ENCODE measurements at places on chromosomes 16 and 17.
A peak's percentile ranks its signal among the peaks of the same experiment; 100 is the strongest.

GRCh38 chr16:75794426-75794825, 68.1 kb upstream of the CPHXL start:
- DNase-seq: no peak

DNA sequence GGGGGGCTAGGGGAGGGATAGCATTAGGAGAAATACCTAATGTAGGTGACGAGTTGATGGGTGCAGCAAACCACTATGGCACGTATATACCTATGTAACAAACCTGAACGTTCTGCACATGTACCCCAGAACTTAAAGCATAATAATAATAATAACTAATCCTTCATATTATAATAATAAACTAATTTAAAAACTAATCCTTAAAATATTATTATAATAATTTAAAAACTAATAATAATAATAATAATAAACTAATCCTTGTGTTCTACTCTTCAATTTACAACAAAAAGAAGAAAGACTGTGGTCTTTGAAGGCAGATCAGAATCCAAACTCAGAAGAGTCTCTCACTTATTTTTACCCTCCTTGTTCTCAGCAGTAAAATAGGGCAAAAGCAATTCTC, 774.9 kb downstream of the CDH8 start:
- no peak for DNase-seq

DNA sequence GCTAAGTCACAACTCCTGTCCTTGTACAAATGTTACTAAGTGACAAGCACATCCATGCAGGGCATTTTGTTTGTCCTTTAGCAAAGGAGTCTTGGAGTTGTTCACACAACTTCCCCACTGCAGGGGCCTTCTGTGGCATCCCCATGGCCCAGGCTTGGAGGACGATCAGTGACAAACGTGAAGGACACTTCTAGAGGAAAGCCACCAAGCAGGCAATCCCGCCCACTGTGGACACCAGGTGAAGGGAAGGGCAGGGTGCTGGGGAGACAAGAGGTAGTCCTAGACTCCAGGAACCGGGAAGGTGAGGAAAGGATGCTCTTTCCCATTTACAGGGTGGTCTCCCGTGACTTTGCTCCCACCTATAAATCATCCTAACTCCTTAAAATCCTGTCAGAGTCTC, 4.1 kb downstream of the WDR45B start:
- no peak for DNase-seq

GRCh38 chr16:85396879-85397871, 215.9 kb upstream of the GSE1 start:
- no peak for DNase-seq

DNA sequence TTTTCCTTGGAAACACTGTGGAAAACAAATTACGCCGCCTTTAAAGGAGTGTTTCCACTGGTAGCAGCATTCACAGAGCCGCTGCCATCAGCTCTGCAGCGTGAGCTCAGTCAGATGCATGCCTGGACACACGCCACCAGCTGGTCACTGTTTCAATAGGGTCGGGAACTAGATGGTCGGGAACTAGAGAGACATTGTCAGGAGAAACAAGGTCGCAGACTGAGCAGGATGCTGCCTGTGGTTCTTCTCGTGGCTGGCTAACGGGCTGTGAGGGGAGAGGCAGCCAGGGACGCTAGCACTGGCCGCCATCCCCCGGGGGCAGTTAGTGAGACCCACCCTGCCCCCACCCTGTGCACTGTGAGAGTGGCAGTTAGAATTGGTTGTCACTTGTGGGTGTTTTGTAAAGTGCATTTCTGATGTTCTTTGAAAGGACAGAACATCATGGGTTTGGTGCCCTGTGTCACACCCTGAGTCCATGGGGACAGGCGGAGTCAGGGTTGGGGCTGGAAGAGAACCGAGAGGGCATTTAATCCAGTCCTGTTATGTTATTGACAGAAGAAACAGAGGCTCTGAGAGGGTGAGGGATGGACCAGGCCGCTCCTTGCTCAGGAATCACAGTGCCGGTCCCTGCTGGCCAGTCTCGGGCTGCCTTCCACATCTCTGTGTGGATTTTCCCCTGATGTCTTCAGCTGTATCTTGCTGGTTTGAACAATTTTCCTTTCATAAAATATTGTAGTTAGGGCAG, 86.3 kb downstream of the SPECC1 start:
- DNase-seq: peak; percentile 35

- no peak for DNase-seq
Measured at GRCh38 chr17:32954477-32954876, 26.5 kb downstream of the TMEM98 start.

- DNase-seq: no peak
Measured at GRCh38 chr16:72428681-72429376, 256.9 kb upstream of the PMFBP1 start.

DNA sequence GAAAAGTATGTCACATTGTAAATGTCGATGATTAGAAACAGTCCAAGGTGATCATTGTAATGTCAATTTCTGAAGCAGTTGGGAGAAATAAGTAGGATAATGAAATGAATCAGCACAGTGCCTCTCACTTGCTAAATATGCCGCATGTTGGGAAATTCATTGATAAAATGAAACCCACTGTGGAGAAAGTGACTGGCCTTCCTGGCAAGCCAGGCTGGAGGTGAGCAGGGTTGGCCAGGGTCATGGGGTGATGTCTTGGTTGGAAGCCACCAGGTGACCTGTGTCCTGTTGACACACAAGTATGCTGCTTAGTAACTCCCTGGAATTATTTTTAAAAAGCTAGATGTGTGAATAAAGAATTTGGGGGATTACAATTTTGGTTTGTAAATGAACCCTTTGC, 14.9 kb upstream of the WNT9B start:
- DNase-seq: no peak

DNA sequence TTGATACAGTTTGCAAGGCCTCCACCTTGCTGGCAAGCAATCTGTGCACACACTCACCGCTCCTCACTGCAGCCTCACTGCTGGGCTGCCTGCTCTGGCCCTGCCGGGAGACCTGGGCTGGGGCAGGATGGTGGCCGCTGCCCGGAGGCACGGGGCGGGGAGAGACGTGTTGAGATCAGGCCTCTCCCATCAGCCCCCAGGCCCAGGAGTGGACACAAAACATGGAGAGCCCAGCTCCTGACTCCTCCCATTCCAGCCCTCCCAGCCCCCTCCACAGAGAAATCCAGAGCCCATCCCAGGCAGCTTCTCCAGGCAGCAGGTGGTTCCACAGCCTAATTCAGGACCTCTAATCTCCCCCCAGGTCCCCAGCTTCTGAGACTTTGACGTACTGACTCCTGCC, 23.1 kb upstream of the RPL38 start:
- no peak for DNase-seq

DNA sequence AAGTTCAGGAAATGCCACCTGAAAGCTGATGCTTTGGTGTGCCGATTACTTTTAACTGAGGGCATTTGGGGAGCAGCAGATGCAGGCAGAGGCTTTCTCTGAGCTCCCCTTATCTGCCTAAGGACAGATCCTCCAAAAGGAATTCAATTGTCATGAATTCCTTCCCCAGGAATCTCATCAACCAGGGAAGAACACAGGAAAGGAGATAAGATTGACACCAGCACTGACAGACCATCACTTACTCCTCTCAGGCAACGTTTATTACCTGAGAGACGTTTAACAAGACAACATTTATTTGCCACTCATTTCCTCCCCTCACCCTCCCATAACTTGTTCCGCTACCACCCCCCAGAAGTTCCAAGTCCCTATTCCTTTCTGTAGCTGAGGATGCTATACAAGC, 17.6 kb upstream of the CDRT4 start:
- DNase-seq: no peak

DNA sequence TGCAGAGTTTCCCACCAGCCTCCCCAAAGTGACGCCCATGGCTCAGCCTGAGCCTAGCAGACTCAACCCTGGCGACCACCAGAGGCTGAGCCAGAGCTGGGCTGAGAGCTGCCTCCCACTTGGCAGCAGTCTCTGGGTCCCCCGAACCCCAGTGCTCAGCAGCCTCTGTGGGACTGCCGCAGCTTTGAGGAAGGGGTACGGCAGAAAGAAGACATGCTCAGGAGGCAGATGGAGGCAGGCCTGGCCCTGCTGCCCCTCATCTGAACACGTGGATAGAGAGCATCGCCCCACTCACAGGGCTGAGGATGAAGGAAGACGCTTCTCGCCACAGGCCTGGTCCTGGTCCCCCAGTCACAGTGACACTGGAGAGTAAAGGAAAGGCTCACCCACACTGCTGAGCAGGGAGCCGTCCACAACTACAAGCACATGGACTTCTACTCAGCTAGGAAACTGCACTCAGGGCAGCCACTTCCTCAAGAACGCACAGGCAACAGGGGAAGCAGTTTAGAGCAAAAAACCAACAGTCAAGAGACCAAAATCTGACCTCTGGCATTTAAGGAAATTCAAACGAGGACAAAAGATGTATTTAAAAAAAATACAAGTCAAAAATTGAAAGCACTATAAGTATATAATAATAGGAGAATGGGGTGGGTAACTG, 45.2 kb upstream of the GSG1L start:
- no peak for DNase-seq

- no peak for DNase-seq
Measured at GRCh38 chr17:75722542-75723095, 1.4 kb downstream of the ITGB4 start.

- no peak for DNase-seq
Measured at GRCh38 chr17:4551141-4551540, 4.0 kb downstream of the MYBBP1A start.

GRCh38 chr17:45828582-45829133, 16.0 kb upstream of the SPPL2C start:
- DNase-seq: no peak

- DNase-seq: no peak
Measured at GRCh38 chr17:39671651-39672521, 3.6 kb downstream of the PNMT start.

GRCh38 chr17:8140065-8141029, 11.9 kb downstream of the PER1 start:
- DNase-seq: no peak

DNA sequence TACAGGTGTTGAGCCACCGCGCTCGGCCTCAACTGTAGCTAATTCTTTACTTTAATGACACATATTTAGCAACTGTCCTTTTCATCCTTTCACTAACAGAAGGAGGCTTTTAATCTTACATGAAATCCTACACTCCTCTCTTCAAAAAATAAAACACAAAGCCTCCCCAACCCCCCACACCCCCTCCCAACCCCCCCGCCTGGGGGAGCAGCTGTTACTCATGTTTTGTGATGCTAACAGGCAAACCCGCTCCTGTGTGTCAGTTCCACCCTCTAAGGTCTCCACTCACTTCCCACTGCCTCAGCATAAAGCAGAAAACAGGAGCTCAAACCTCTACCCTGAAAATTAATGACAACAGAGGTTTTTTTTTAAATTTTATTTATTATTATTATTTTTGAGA, 55.4 kb upstream of the SLC25A19 start:
- no peak for DNase-seq

GRCh38 chr16:25395528-25395927, 137.9 kb upstream of the ZKSCAN2 start:
- no peak for DNase-seq

DNA sequence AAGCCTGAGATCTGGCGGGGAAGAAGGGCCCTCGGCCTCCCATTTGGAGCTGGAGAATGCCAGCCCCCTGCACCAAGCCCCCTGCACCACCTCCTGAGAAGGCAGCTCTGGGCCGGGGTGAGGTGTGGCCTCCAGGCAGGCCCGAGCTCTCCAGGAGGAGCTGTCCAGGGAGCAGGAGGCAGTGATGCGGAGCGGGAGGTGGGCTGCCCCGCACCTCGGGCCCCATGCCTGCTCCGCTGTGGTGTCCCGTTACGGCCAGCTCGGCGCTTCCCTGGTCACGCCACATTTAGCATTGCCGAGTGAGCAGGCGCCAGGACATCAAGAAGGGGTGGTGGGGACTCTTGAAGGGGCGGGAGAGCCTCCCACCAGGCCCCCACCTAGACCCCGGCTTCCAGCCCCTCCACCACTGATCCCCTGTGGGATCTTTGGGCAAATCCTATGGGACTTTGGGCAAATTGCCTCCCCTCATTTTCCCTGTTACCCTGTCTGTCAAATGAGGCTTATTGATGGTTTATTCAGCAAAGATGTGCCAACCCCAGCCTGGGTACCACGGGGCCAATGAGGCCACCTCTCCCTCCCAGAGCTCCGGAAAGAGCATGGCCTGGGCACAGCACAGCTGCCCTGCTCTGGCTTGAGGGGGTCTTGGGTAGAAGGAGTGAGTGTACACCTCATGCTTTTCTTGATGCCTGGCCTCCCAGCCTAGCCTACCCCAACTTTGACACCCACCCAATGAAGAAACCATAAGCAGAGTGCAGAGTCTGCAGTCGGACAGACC, 15.3 kb downstream of the FOXN1 start:
- DNase-seq: no peak

DNA sequence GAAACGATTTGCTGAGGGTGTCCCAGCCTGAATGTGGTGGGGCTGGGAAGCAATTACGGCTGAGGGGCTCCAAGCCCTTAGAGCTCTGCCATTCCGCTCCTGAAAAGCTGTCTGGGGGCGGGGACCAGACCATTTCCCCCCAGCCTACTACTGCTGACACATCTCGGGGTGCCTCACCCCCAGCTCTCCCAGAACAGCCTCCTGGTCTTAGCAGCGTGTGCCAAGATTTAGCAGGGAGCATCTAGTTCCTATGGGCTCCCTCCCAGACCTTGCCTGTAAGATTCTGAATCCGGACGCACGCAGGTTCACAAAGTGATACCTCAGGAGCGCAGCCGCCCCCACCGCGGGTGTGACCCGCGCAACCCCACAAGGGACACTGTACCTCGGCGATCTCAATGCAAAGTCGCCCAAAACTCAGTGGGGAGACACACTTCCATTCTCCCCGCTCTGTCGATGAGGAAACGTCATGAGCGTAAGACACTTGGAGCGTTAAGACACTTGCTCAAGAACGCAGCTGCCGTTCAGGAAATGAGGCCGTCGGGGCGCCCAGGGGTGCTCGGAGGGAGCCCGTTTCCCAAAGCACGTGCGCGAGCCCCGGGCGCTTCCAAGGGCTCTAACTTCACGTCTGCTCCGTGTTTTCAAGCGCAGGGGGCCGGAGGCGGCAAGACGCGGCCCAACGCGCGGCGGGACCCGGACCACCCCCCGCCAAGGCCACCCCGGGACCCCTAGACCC, 629 bp downstream of the GEMIN4 start:
- peak; percentile 49 for DNase-seq

DNA sequence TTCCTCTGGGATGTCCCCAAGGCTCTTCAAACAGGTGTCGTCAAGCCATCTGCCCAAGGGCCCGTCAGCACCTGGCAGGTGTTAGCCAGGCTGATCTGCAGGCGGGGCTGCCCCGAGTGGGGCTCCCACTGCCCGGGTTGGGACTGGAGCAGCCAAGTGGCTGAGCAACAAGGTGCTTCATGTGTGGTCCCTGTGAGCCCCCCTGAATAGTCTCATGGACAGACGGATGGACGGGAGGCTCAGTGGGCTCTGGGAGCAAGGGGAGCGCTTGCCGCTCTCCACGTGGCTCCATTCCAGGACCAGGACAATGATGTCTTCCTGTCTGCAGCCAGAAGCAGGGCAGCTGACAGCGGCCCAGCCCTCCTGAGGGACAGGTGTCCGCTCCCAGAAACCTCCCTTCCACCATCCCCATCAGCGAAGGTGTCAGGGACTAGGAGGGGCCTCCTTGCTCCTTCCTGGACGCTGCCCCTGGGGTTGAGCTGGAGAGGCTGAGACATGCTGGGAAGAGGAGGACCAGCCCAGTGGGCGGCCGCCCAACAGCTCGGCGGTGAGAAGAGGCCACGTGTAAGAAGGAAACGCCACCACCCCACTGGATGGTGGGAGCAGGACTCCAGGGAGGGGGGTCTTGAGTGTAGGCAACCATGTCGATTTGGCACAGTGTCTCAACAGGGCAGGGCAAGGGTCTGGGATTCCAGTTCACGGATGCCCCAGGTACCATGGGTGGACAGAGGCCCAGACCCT, 9.6 kb downstream of the SNAI3 start:
- no peak for DNase-seq

GRCh38 chr17:4980644-4981216, 6.7 kb downstream of the CAMTA2 start:
- peak; percentile 46 for DNase-seq

- no peak for DNase-seq
Measured at GRCh38 chr17:76581515-76581914, 4.1 kb downstream of the ST6GALNAC2 start.
